ENCODE measurements at places on chromosomes 11 and 22. TPM values are rescaled to one million over a fixed set of nuclear protein-coding genes. Genes with fewer than 3 reads are reported as not detected.
A peak's percentile ranks its signal among the peaks of the same experiment; 100 is the strongest.

DNA sequence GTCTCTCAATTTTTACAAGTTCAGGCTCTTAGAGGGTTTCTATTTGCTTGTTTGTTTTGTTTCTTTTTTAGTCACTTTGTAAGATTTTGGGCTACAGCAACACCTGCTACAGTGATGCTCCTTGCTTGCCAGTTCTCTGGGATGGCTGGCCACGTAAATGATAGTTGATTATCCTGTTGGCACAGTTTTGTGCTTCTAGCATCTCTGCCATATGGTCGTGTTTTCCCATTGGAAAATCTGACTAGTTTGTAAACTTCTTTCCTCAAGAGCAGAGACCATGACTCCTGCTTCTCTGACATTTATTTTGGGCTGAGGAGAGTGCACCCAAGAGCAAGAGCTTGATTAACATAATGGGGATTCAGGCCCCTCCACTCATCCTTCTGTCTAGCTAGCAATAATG, 1621.6 kb upstream of the RAG2 start:
- DNase-seq, result no peak

Gene CDON
- total RNA-seq, result 3.8 TPM

DNA sequence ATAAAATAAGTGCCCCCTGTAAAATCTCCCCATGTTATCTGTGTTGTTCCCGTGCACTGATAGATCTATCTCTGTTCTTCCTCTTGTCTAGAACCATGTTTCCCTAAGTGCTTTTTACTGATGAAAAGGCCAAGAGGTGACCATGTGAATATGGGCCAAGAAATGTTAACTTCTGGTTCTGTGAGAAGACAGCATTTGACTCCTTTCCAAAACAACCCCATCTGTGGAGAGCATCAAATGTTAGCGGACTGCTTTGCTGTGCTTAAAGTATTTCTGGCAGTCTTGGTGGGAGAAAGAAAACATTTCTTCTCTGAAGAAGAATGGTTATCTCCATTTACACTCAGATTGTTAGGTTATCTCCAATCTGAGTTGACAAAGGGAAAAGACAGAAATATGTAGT, 58.6 kb upstream of the GUCY1A2 start:
- DNase-seq, result no peak

Gene TLCD5
- 3.2 TPM for total RNA-seq

Gene SUSD2
- total RNA-seq, result 1.0 TPM

Gene RAB1B
- 79.5 TPM for total RNA-seq

Gene HBB
- not detected for total RNA-seq

- no peak for DNase-seq
Measured at GRCh38 chr11:125662689-125663088, 18.0 kb downstream of the ACRV1 start.

DNA sequence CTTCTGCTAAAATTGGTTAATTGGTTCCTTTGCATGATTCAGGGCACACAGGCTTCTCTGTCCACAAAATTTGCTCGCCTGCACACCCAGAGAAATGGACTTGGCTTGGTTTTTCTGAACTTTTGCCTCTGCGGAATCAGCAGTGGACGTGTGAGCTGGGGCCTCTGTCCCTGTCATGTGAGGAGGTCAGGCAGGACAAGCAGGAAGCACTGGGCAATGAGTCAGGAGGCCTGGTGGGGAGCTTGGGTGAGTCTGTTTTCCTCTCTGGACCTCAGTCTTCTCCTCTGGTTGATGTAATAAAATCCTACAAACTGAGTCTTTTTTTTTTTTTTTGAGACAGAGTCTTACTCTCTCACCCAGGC, 10.4 kb upstream of the CELSR1 start:
- peak; percentile 71 for DNase-seq

Gene CHRNA10
- total RNA-seq, result 2.1 TPM

GRCh38 chr11:19258641-19259230, 18.0 kb upstream of the E2F8 start:
- DNase-seq, result no peak

DNA sequence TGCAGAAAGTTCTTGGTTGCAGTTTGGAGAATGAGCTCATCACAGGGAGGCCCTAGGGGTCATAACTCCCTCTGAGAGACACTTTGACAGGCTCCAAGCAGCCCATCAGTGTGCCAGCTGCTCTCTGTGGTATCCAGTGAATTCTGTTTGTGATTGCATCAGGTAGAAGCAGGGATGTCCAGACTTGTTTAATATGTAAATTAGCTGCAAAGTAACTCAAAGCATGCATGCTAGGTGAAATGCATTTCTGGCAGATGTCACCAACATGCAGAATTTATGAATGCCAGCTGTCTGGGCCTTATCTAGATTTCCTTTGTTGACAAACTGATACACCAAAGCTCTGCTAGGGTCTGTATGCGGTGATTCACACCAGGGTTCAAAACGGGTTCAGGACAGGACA, 123.6 kb upstream of the MTNR1B start:
- DNase-seq, result peak; percentile 64

DNA sequence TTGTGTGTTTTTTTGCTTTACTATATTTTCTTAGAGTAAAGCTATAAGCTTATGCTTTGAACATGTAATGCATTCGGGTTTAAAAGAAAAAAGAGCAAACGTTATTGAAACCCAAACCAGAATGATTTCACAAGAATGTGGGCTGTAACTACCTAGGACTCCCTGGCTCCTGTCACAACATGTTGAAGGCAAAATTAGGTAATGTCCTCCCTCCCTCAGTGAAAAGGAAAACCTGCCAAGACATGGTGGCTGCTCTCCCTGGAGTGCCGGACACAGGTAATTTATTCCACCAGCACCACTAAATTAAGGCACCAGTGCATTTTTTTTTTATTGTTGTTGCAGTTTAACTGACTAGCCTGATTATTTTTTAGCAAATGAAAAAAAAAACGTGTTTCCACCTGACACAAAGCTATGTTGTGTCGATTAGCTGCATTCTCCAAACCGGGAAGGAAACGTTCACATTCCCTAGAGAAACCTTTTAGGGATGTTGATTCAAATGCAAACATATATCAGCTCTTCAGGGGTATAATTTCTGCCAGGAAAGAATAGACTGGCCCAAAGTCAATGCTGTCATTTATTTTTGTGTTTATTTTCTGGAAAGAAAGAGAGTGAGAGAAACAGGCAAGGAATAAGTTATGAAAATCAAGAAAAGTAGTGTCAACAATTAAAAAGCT, 134.6 kb downstream of the CCDC34 start:
- peak; percentile 88 for DNase-seq

DNA sequence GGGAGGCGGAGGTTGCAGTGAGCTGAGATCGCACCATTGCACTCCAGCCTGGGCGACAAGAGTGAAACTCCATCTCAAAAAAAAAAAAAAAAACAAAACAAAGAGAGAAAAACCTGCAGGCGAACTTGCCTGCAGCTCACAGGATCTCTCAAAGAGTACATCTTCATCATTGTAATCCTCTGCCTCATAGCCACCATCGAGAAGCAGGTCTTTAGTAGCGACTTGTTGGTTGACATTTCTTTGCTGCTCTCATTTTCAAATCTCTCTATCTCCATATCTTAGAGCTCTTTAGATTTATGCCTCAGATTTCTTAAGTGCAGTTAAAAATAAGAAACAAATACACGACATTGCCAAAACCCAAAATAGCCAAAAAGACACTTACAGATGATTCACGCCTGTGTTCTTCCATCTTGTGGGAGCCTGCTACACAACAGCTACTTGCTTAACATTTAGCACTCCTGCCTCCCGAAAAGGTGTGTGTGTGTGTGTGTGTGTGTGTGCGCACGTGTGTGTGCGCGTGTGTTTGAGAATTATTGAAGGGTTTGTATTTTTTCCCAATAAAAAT, 14.6 kb downstream of the FAM227A start:
- no peak for DNase-seq

- DNase-seq, result no peak
Measured at GRCh38 chr11:3197044-3197695, 21.4 kb downstream of the MRGPRG start.

DNA sequence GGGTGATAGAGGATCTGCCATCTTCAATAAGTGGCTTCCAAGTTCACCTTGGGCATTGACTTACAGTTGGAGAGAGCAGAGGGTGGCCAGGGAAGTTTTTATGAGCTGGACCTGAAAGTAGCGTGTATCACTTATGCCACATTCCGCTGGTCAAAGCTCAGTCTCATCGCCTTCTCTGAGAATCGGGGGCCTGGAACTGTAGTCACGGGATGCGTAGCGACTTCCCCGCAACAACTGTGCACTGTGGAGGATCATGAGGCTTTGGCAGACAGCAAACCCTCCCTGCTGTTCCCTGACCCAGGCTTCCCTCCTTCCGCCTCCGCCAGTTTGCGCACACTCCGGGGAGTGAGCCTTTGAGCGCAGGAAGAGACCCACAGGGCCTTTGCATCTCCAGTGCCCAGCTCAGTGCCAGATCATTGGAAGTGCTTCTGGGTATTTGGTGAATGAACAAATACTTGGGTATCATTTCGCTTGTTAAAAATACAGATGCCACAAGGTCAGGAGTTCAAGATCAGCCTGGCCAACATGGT, 95.5 kb downstream of the CEP164 start:
- no peak for DNase-seq

GRCh38 chr22:49334449-49334789, 493.3 kb downstream of the BRD1 start:
- no peak for DNase-seq

Gene OR4D10
- total RNA-seq, result not detected

Gene GAB2
- total RNA-seq, result 4.3 TPM

Gene LYVE1
- not detected for total RNA-seq

DNA sequence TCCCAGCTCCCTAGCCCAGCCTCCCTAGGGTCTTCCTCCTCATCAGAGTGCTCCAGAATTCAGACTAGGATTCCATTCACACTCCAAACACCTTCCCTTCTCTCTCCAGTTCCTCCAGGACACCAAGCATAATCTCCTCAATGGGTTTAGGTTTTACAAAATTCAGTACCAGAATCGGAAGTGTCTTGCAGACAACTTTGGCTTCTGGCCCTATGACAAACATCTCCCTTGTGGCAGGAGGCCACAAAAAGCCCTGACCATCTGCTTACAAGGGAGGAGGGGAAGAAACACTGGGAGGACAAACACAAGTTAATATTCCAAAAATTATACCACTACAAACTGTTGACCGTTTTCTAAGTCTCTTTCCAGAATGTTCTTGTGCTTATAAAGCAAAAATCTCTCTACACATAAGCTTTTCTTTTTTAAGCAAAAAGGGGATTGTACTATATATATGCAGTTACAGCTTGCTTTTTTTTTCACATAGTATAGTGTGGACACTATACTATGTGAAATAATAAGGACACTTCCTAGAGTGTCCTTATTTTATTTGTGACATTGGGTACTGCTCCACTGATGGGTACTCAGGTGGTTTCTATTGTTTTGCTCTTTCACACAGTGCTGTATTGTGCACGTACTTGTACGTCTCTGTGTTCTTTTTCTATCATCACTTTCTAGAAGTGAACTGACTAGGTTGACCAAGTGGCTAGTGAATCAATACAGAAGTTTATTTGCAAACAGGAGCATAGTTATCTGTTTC, 78.7 kb downstream of the BDNF start:
- no peak for DNase-seq

DNA sequence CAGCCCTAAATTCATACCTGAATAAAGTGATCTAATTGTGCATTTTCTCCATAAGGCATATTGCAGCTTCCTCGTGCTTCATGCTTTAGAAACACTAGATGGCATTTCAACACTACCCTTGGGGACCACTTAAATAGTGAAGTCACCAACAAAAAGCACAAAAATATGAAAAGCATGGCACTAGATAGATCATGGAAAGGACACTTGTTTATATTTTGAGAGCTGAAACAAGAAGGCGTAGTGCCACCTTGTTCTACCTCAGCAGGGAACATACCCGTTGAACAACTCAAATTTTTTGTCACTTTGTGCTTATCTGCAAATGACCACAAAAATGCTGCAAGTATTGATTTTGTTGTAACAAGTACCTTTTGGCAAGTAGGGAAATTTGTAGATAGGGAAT, 8.6 kb downstream of the TBCEL start:
- no peak for DNase-seq

GRCh38 chr11:133985981-133986944, 29.5 kb upstream of the IGSF9B start:
- no peak for DNase-seq

- DNase-seq, result no peak
Measured at GRCh38 chr11:132452616-132453015, 1079.7 kb downstream of the OPCML start.

Gene EMID1
- 0.67 TPM for total RNA-seq

DNA sequence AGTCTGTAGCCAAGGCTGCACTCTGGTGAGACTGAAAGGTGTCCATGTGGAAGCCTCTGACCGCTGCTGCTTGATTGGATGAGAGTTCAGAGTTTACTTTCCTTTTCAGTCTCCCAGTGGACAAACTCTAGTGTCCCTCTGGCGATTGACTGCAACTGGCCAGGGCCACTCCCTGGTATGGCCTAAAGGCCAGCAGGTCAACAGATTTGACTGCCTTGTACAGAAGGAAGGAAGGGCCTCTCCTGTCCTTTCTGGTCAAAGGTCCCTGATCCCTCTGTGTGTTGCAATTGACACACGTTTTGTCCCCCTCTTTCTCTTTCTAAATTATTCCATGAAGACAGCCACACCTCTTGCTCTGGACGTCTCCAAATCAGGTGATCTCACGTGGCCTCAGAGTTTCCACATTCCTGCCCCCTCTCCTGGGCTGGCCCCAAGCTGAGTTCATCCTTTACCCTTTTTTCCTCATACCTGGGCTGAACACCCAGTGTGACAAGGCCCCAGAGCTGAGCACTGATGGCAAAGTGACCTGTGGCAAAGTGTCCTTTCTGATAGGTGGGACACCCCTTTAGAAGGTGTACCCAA, 18.7 kb upstream of the FBLN1 start:
- no peak for DNase-seq

DNA sequence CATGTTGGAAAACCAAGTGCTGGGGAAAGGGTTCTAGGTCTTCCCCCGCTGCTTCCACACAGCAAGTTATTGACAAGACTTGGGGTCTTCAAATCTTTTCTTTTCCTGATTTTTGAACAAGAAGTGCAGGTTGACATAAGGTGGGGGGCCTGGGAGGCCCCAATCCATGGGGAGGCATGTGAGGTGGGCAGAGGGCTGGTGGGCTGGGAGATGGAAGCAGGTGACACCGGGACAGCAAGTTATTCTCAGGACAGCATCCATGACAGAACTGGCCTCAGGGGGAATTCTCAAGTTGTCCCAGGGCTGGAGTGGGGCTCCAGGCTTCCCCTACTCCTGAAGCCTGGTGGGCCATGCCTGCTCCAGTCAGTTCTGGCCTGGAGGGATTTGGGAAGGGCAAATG, 5.5 kb downstream of the FGF19 start:
- DNase-seq, result no peak

All from mammary epithelial cell (primary cell).